ENCODE measurements at places on chromosomes 7 and 10. TPM values are rescaled to one million over a fixed set of nuclear protein-coding genes. Genes with fewer than 3 reads are reported as not detected.

The TAS2R3 gene
- 0.58 TPM for total RNA-seq

The GOLGA7B gene
- 0.22 TPM for total RNA-seq

The LEP gene
- 0.07 TPM for total RNA-seq

The TEX36 gene
- total RNA-seq: not detected

The ABCC2 gene
- 0.45 TPM for total RNA-seq

The FAM131B gene
- total RNA-seq: 1.8 TPM

The SPDYE1 gene
- total RNA-seq: not detected

The WEE2 gene
- total RNA-seq: not detected

The TAS2R4 gene
- total RNA-seq: 0.66 TPM

The IFIT1 gene
- total RNA-seq: 1.9 TPM

The CDC14C gene
- total RNA-seq: not detected

The CHAT gene
- total RNA-seq: 1.2 TPM

The GPR37 gene
- 1.5 TPM for total RNA-seq

The TRIM50 gene
- total RNA-seq: not detected

The CCT6A gene
- total RNA-seq: 77.8 TPM

The TMEM229A gene
- not detected for total RNA-seq

The AFAP1L2 gene
- 13.7 TPM for total RNA-seq
